ENCODE measurements at places on chromosomes 5 and 9.

DNA sequence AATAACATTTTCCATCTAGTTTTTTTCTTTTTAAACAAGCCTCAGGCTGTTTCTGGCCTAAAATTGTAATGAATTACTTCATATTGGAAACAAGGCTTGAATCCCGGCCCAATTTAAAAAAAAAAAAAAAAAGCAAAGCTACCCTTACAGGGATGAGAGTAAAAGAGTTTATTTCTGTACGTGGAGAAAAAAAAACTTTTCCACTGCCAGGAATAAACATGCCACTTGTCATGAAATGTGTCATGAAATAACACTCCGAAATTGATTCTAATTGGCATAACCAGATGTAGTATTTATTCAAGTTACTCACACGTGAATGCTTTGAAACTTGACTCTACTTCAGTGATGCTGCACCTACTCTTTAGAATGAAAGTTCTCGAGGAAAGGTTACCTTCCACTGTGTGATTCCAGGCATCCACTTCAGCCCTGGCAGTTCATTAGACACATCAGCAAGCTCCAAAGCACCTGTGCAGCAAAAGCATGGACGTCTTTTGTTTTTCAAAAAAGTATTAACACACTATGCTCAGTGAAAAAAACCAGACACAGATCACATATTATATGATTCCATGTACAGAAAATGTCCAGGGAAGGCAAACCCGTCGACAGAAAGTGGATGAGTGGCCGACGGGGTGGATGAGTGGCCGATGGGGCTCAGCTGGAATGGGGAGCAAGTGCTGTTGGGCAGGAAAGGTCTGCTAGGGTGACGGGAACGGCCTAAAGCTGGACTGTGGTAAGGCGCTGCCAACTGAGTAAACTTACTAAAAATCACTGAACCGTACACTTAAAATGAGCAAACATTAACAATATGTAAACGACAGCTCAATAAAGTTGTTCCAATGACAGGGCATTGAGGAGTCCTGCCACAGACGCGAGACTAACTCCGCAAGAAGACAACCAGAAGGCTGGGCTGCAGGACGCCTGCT, 21.2 kb downstream of the NSUN2 start:
- no peak for DNase-seq

DNA sequence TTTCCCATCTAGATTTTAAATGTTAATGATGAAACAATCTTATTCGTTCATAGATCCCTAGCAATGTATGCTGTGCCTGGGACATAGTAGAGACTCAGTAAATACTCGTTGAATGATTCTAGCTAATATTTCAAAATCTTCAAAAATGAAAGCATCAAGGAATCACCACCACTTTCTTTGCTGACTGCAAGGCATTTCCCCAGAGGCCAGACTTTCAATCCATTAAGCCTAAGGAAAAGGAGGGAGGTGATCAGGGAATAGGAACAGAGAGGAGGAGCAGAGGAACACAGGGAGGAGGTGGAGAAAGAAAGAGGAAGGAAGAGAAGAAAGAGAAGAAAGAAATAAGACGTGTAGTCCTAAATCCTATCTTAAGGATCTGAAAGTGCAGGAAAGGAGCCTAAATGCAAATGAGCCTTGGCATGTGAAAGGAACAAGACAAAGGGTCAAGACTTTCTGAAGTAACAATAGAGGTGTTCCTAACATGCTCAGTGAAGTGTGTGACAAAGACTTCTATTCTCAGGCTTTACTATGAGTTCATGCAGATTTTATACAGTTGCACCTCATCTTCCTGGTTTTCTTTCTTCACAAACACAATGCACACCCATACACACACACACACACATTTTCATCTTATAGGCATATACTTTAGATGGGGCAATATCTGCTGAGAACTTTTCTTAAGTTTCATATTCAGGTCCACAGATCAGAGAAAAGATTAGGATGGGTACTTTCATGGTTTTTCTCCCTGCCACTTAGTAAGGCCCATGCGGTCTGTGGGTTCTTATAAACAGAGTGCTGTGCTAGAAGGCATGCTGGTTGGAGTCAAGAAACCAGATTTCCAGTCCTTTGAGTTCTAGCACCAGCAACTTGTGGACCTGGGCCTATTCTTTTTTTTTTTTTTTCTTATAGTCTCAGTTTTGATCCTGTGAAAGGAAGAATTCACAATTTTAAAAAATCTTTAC, 512.2 kb upstream of the TNC start:
- DNase-seq, result no peak

DNA sequence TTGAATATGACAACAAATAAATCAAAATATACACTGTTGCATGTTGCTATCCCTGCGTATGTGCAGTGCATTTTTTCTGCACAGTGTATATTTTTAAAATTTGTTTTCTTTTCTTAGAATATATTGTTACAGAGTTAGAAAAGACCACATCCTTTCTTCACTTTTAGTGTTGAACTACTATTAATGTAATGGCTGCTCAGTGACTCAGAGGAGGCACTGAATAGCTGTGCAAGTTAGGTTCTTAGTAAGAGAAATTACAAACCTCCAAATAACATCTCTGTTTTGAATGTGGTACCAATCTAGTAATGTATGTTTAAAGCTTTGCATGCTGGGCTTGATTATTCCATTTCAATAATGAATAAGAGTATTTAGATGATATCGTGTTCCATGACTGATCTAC, 208.9 kb upstream of the PRR16 start:
- no peak for DNase-seq

GRCh38 chr5:35438288-35438687, 179.4 kb upstream of the SPEF2 start:
- DNase-seq, result no peak

DNA sequence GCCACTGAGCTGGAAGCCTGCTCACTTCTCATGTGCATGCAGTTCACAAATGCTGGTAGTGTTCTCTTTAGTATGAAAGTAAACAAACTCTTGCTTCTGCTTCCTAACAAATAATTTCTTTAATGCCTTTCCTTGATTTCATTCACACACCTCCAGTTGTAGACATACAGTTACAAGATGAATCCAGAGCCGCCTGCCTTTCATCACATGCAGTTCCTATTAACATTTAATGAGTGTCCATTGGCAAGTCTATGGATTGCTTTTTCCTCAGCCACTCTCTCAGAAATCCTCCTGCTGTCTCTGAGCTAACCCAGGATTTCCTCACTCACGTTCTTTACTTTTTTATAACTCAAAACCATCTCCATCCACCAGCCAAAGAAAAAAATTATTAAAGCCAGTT, 408.6 kb downstream of the BNC2 start:
- no peak for DNase-seq

GRCh38 chr9:5841771-5842573, 9.1 kb upstream of the ERMP1 start:
- no peak for DNase-seq

- no peak for DNase-seq
Measured at GRCh38 chr9:91208419-91208745, 153.3 kb downstream of the AUH start.

DNA sequence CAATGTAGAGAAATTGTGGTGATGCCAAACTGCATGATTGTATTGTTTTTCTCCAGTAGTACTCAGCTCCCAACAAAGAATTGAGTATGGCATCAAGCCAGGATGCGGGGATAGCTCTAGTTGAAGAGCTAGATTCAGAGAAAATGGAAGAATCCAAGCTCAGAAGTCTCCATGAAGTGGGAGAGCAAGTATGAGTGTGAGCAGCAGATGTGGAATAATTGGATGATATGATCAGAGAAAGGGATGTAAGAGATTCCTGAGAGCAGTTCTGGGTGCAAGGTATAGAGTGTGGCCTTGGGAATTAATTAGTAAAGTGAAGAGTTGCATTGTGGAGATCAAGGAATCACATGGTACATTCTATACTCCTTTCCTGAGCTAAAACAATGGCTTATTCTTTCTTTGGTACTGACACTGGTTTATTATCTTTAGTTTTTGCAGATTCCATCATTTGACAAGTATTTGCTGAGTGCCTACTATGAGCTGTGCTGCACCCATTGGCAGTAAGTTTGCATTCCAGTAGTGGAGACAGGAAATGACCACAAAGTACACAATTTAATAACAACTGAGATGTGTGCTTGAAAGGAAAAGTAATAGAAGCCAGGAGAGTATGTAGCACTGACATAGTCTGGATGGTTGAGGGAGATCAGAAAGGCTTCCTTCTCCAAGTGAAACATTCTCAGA, 177.1 kb downstream of the CPLANE1 start:
- no peak for DNase-seq

DNA sequence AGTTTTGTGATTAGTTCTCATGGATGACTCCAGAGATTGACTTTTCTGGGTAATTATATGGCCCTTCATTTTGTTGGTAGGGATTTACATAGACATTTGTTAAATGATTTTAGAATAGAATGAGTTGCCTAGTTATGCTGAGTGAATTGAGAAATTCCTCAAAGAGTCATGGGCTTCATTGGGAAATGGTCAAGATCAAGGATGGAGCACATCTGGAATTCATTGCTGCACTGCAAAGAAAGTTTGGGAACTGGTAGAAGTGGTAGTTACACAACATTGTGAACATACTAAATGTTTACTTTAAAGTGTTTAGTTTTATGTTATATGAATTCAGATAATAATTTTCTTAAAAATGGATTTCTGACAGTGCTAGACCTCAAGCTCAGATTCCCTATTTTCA, 46.5 kb downstream of the PIP5K1B start:
- DNase-seq, result no peak

DNA sequence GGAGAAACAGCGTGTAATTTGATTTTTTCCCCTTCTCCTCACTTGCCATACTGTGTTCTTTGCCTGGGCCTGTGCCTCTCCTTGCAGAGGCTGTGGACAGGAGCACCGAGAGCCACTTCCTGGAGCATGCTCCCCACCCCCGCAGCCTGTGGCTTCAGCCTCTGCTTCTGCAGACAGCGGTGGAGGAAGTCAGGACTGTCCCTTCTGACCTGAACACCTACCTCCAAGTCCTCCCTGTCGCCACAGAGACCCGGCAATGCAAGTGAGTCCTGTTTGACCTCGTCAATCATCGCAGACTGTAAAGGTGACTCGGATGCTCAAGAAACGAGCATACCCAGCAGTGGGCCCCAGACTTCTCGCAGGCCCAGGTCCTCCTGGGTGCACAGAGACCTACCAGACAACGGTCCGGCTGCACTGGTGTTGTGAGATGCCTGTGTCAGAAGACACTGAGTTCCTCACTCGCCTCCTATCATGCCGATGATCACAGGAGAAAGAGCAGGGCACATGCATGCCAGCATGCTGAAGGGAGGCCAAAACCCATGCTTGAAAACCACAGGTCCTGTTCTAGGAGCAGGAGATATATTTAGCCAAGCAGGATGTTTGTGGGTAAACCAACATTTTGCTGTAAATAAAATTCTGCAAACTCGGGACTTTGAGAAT, 198.8 kb downstream of the AUH start:
- peak; percentile 69 for DNase-seq

GRCh38 chr9:29445751-29446150, 1872.5 kb upstream of the C9orf72 start:
- DNase-seq, result no peak

DNA sequence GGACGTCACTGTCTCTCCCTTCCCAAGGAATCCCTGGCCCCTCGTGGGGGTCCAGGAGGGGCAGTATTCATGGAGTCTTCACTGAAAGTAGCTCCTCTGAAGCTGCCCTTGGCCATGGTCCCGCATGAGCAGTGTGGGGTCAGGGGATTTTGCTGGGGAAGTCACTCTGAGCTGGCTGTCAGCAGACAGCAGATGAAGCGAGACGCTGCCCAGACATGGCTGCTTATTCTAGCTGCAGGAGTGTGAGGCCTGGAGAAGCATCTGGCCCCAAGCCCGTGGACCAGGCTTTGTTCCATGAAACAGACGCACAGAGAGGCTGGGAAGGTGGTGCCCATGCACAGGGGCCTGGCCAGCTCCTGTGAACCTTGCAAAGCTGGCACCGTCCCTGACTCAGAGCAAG, 21.5 kb upstream of the ASS1 start:
- DNase-seq, result no peak

GRCh38 chr9:137255448-137256114, 454 bp downstream of the NELFB start:
- DNase-seq, result no peak

GRCh38 chr5:143541943-143542797, 138.7 kb upstream of the NR3C1 start:
- no peak for DNase-seq

- DNase-seq, result no peak
Measured at GRCh38 chr9:92961627-92962302, 14.4 kb downstream of the FGD3 start.

GRCh38 chr9:94300470-94301301, 27.8 kb downstream of the NUTM2F start:
- no peak for DNase-seq

GRCh38 chr9:99962680-99963261, 56.3 kb downstream of the STX17 start:
- no peak for DNase-seq

DNA sequence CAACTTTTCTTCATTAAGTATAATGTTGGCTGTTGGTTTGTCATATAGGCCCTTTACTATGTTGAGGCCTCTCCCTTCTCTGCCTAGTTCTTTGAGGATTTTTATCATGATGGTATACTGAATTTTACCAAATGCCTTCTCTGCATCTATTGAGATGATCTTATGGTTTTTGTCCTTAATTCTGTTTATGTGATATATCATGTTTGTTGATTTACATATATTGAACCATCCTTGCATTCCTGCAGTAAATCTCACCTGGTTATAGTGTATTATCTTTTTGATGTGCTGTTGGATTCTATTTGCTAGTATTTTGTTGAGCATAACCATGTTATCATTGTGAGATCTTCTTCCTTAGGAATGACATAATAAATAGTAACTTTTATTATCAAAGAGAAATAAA, 362.9 kb downstream of the CCDC171 start:
- no peak for DNase-seq

GRCh38 chr9:137441289-137441934, at the start of gene ENTPD8:
TSS of gene ENTPD8 (minus strand) at chr9:137441357. CDS start at chr9:137438285, 3,072 bp downstream.
- no peak for DNase-seq

Data from tibial artery (tissue), 4 donors.